Activated effector memory CD4-positive, alpha-beta T cell treated with anti-CD3 and anti-CD28 coated beads, Interleukin-2, amount 50 U/mL, for 16 hours (primary cell): ENCODE measurements at places on chromosomes 6 and 20.

DNA sequence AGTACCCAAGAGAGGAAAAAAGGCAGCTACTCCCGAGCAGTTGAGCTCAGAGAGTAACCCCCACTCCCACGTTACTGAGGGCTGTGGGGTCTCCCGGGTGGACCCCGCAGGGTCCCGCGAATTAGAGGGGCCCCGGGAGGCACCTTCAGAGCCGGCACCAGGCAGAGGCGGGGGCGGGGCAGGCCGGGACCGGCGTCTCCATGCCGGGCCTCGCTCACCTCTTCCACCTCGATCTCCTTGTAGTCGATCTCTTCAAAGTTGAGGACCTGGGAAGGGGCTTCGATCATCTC is 381 bp downstream of the MAP3K7 start:
- peak; percentile 81 for DNase-seq

DNA sequence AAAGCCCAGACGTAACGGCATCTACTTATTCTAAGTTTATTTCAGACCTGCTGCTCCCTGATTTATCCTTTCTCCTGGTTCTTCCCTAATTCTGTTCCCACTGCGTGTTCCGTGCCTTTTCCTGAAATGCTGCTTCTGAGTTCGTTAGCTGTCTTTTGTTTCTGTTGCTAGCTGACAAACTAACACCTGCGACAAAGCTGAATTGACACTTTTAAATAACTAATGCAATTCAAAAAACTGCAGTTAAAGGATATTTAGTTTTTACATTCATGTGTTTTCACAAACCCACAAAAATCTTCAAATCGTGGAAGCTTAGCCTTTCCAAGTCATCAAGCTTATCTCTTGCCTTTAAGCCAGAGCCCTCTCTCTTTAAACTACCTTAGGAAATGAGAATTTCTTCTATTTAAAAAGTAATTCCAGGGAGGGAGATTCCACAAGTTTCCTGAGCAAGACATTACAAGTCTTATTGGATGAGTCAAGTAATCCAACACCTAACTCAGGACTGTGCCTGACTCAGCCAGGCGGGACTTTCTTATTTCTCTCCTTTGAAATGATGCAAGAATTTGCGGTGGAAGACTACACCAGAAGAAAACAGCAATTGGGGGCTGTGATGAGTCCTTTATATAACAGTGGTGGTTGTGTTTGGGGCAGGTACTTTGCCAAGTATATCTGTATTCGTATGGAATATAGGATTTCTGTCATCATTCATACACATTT is 6.3 kb downstream of the ADTRP start:
- DNase-seq: no peak

DNA sequence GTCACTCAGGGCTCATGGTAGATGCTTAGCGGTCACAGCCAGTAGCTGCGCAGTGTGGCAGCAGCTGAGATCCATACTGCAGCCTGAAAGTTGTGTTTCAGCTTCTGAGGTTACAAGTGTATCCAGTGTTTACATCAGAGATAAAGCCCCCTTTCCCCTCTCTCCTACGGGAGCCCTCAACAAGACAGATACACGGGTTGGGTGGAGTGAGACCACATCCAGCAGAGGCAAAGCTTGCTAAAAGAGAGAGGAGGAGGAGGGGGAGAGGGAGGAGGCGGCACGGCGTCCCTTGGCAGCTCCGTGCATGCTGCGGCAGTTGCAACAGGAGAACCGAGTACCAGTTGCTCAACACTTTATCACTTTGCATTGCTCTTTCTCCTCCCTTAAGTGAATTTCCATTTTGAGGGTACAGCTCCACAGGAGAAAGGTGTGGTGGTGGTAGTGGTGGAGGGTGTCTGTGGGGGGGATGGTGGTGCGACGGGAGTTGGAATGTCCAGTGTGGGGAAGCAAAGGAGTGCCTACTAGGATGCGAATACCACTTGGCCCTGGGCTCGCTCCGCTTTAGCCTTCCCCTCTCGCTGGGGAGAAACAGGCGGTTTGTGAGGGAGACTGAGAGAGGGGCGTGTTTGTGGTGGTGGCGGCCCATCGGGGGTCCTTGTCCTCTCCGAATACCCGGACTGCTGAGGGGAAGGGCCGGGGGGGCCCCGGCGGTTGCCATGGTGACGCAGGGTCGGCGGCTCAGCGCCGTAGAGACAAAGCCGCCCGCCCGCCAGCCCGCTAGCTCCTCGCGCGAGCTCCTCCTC is 405 bp upstream of the RNF182 start:
- no peak for DNase-seq

DNA sequence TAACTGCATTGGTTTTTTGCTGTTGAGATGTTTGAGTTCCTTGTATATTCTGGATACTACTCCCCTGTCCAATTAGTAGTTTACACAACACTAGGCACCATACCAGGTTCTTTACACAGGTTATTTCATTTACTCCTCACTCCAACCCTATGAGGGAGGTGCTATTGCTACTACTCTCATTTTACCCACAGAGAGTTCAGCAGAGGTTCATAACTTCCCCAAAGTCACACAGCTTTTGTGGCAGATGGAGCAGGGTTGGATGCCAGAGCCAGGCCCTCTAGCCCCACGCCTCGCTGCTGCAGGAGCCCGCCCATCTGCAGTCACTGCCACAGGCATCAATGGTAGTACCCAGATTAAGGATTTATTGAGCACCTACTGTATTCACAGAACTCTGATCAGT is 61.7 kb upstream of the MAP3K4 start:
- no peak for DNase-seq

GRCh38 chr6:69623357-69623756 is 173.5 kb downstream of the LMBRD1 start:
- no peak for DNase-seq

DNA sequence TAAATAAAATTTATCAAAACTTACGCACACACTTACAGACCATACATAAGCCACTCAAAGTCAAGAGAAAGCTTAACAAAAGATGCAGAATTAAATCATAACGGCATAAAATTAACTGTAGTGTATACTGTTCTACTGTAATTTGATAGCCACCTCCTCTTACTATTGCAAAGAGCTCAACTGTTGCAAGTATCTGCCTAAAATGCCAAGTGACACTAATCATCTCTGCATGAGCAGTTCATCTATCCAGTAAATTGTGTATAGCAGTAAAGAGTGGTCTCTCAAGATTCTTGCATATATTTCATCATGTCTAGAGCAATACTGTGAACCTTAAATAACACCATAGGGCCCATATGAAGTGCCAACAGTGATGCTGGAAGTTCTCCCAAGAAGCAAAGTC is 12.3 kb downstream of the OR2H2 start:
- no peak for DNase-seq

DNA sequence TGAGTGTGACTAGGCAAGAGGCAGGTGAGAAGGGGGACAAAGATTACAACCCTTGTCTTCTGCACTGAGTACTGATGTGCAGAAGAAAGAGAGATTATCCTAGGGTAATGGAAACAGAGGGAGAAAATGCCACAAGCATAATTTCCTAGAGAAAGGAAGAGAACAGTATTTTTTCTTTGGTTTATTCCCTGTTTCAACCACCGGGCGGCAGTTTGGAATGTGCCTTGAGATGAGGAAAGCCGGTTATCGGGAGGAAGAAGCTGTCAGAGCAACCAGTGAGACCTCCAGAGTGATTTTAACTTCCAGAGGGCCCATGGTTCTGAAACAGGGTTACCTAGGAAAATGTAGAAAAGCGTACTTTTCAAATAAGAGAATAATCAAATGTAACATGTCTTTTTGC is 121.4 kb downstream of the REV3L start:
- no peak for DNase-seq
